ENCODE measurements at places on chromosomes 12 and 14.

GRCh38 chr12:116719731-116720528 lies 17.9 kb downstream of the SPRING1 start:
- no peak for DNase-seq

- peak; percentile 47 for DNase-seq
Measured at GRCh38 chr12:109736552-109737108, 23.0 kb downstream of the FAM222A start.

GRCh38 chr12:62586850-62587249 lies 120.2 kb downstream of the MON2 start:
- DNase-seq = no peak

DNA sequence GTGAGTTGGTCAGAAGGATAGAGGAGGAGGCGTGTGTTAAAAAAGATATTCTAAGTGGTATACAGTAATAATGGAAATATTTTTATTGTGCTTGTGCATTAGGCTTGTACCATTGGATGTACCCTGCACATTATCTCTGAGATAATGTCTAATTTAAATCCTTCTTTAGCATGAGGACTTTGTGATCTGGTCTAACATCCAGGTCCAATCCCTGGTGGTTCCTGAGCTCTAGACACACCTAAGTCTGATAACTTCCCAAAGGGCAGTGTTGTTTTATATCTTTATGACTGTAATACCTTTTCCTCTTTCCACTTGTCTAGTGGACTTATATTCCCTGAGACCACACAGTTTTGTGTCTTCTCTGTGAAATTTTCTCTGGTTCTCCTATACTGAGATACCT lies 20.6 kb downstream of the PRPF39 start:
- DNase-seq = no peak

- no peak for DNase-seq
Measured at GRCh38 chr14:93219103-93219726, 12.2 kb downstream of the UBR7 start.

GRCh38 chr14:88005050-88005481 lies at the start of gene GPR65:
Gene GPR65 (plus strand): TSS chr14:88005135. CDS start chr14:88010848, 5,713 bp downstream.
- DNase-seq = no peak

DNA sequence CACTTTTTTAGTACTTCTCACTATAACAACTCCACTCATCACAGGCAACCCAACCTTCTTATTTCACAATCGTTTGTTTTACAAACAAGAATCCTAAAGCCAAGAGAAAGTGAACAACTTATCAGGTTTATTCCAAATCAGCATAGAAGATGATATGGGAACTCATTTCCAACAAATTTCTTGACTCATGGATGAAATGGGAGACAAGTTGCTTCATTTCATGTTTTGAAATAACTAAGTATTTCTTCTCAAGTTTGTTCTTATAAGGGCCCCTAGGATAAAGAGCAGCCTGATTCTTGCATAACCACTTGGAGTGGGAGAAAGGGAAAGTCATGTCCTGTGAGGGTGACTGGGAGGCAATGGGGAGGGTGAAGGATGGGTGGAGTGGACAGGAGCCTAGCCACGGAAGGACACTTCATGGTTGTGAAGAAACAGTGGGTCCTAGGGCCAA lies 168.3 kb downstream of the DUSP6 start:
- no peak for DNase-seq

DNA sequence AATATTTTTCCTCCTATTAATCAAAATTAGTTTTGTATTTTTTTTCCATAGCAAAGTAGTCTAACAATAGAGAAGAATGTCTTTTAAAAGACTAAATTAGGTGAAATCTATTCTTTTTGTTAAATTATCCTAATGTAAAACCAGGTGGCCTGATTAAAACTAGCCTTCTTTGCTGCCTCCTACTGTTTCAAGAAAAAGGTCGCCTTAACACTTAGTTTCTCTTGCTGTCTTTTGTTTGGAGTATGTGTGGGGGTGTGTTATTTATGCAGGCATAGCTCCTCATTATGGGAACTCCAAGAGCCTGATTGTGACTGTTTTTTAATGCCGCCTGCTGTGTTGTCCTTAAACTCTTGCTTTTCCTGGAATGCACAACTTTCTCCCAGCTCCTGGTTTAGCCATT lies 855.3 kb downstream of the DIO2 start:
- no peak for DNase-seq
